ENCODE measurements at places on chromosomes 4 and X. TPM values are rescaled to one million over a fixed set of nuclear protein-coding genes. Genes with fewer than 3 reads are reported as not detected.

GRCh38 chr4:94577136-94577535 lies 125.4 kb downstream of the PDLIM5 start:
- H3K4me3 ChIP-seq, result no peak overlapping the region
- H3K4me1 ChIP-seq, result no peaks in the 10 kb centered on the region
- H3K36me3 ChIP-seq, result peaks cover 18% of the 10 kb centered on the region
- peak; percentile 28 for DNase-seq

DNA sequence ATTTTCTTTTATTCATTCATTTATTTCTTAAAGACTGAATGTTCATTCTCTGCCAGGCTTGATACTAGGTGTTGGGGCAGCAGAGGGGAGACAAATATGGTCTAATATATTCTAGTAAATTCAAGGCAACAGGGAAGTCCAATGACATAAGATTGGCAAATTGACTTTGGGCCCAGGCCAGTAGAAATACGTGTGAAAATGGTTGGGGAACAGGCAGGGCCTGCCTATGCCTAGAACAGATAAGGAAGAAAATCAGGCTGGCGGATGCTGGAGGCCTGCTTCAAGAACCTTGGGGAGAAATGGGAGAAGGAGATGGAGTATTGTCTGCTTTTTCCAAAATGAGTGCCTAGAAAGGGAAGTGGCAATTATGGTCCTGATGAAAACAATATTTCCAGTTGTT lies 108.6 kb downstream of the RTL5 start:
- H3K27me3 ChIP-seq, result peaks cover 91% of the 10 kb centered on the region
- H3K4me1 ChIP-seq, result no peaks in the 10 kb centered on the region
- no peak overlapping the region for H3K4me3 ChIP-seq
- no peaks in the 10 kb centered on the region for H3K36me3 ChIP-seq
- no peak for DNase-seq

DNA sequence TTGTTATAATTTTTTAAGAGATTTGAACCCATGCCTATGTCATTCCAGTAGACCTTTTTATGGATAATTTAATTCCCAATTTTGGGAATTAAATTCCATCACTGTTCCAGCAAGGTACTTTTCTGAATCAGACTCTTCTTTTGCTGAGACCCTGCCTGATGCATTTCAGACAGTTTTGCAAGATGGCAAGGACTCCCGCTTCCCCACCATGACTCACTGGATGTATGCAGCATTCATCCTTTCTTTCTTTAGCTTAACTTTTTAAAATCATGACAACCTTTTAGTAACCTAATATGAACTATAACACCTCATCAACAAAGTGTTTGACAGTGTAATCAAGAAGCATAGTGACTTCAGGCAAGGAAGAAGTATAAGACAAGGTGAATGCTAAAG lies 178.1 kb upstream of the LEF1 start:
- no peaks in the 10 kb centered on the region for H3K27me3 ChIP-seq
- peaks cover 11% of the 10 kb centered on the region for H3K4me1 ChIP-seq
- H3K4me3 ChIP-seq, result no peak overlapping the region
- no peak overlapping the region for H3K27ac ChIP-seq

GRCh38 chrX:9434051-9434550 lies 30.8 kb upstream of the TBL1X start:
- no peak overlapping the region for H3K4me3 ChIP-seq
- H3K27ac ChIP-seq, result no peak overlapping the region
- no peaks in the 10 kb centered on the region for H3K36me3 ChIP-seq

DNA sequence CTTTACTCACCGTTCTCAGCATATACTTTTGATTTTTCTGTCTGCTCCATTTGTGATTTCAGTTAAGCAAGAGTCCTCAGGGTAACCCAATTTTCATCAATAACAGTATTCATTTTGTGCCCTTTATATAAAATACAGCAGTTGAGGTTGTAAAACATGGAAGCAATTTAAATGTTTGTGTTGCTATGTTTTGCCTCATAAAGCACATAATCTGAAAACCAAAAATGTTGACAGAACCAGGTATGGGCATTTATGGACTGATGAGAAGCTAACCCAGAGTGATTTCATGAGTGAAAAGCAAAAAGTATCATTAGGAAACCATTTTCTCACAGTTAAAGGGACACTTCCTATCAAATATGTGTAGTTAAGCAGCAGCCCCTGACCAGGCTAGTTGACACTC lies at the start of gene ASIC5:
Gene ASIC5 (minus strand): TSS at position 101 of the 400 bp plus-strand sequence. CDS start 51 bp downstream, at position 50.
- no peaks in the 10 kb centered on the region for H3K27me3 ChIP-seq
- H3K27ac ChIP-seq, result no peak within 1 kb of the TSS
- no peak within 1 kb of the TSS for H3K4me3 ChIP-seq
- no peaks in the 10 kb centered on the region for H3K4me1 ChIP-seq
- no peaks in the 10 kb centered on the region for H3K36me3 ChIP-seq

GRCh38 chrX:13319953-13320352 lies at the start of gene ATXN3L:
Gene ATXN3L (minus strand): TSS chrX:13320053. CDS start chrX:13319934, 119 bp downstream.
- H3K27ac ChIP-seq, result no peak within 1 kb of the TSS
- DNase-seq, result no peak
- no peaks in the 10 kb centered on the region for H3K36me3 ChIP-seq
- H3K27me3 ChIP-seq, result peaks cover 38% of the 10 kb centered on the region

DNA sequence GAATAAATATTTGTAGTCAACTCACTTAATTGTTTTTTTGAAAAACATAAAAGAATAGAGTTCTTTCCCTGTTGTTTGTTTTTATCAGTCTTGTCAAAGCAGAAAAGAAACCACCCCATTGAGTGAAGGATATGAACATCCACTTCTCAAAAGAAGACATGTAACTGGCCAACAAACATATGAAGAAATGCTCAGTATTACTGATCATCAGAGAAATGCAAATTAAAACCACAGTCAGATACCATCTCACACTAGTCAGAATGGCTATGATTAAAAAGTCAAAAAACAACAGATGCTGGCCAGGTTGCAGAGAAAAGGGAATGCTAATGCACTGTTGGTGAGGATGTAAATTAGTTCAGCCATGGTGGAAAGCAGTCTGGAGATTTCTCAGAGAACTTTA lies 326.1 kb upstream of the EMCN start:
- H3K27me3 ChIP-seq, result no peaks in the 10 kb centered on the region
- no peak overlapping the region for H3K27ac ChIP-seq
- H3K4me3 ChIP-seq, result no peak overlapping the region
- DNase-seq, result no peak
- H3K36me3 ChIP-seq, result no peaks in the 10 kb centered on the region

DNA sequence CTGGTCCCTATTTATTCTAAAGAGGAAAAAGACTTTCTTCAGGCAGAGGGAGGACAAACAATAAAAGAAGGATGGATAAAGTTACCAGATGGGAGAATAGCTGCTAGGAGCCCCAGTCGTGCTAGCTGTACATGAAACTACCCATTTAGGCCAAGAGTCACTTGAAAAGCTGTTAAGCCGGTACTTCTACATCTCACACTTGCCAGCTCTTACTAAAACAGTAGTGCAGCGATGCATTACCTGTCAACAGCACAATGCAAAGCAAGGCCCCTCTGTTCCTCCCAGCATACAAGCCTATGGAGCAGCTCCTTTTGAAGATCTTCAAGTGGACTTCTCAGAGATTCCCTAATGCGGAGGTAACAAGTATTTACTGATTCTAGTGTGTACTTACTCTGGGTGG lies 1138.8 kb downstream of the ARAP2 start:
- H3K4me1 ChIP-seq, result no peaks in the 10 kb centered on the region
- DNase-seq, result no peak
- no peak overlapping the region for H3K27ac ChIP-seq
- H3K27me3 ChIP-seq, result no peaks in the 10 kb centered on the region

GRCh38 chr4:18039113-18039512 lies 17.6 kb upstream of the LCORL start:
- peaks cover 6% of the 10 kb centered on the region for H3K36me3 ChIP-seq
- no peaks in the 10 kb centered on the region for H3K27me3 ChIP-seq
- no peak overlapping the region for H3K27ac ChIP-seq
- peak; percentile 14 for DNase-seq
- H3K4me3 ChIP-seq, result no peak overlapping the region
- peaks cover 13% of the 10 kb centered on the region for H3K4me1 ChIP-seq

GRCh38 chrX:122464341-122464740 lies 719.7 kb upstream of the GRIA3 start:
- H3K4me1 ChIP-seq, result no peaks in the 10 kb centered on the region
- no peaks in the 10 kb centered on the region for H3K36me3 ChIP-seq
- DNase-seq, result no peak
- H3K4me3 ChIP-seq, result no peak overlapping the region
- no peak overlapping the region for H3K27ac ChIP-seq

DNA sequence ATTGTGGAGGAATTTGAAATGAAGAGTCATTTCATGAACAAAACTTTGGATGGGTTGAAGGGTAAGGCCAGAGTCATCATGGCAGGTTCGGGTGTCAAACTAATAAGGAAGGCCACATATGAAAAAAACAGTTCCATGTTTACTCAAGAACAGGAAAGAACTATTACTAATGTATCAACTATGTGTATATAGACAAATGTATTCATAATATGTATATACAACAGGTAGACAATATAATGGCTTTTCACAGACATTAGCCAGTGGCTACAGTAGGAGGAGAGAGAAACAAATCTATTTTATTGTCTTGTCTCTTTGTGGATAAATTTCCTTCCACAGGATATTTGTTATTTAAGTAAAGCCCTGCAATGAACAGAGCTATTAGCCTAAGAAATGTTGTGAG lies 101.1 kb downstream of the CBLL2 start:
- peaks cover 11% of the 10 kb centered on the region for H3K4me1 ChIP-seq
- peaks cover 65% of the 10 kb centered on the region for H3K27me3 ChIP-seq
- H3K36me3 ChIP-seq, result no peaks in the 10 kb centered on the region
- no peak overlapping the region for H3K27ac ChIP-seq

GRCh38 chrX:130497531-130497930 lies 95.7 kb downstream of the RBMX2 start:
- H3K36me3 ChIP-seq, result no peaks in the 10 kb centered on the region
- no peak for DNase-seq
- no peak overlapping the region for H3K27ac ChIP-seq
- no peak overlapping the region for H3K4me3 ChIP-seq

DNA sequence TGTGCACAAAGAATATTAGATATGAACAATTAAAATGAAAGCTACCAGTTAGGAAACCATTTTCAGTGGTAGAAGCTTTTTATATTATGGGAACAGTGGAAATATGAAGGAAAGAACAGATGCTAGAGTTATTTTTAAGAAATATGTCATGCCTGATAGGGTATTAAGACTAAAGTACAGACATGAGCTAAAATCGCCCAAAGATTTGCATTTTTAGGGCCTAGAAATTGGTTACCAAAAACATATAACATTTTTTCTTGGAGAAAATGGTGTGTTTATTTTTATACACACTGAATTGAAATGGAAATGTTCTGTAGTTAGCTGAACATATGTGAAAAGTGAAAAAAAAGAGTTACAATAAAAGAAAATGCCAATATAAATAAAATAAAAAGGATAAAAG lies 441.9 kb downstream of the TLL1 start:
- peaks cover 17% of the 10 kb centered on the region for H3K4me1 ChIP-seq
- DNase-seq, result no peak
- H3K27me3 ChIP-seq, result no peaks in the 10 kb centered on the region

DNA sequence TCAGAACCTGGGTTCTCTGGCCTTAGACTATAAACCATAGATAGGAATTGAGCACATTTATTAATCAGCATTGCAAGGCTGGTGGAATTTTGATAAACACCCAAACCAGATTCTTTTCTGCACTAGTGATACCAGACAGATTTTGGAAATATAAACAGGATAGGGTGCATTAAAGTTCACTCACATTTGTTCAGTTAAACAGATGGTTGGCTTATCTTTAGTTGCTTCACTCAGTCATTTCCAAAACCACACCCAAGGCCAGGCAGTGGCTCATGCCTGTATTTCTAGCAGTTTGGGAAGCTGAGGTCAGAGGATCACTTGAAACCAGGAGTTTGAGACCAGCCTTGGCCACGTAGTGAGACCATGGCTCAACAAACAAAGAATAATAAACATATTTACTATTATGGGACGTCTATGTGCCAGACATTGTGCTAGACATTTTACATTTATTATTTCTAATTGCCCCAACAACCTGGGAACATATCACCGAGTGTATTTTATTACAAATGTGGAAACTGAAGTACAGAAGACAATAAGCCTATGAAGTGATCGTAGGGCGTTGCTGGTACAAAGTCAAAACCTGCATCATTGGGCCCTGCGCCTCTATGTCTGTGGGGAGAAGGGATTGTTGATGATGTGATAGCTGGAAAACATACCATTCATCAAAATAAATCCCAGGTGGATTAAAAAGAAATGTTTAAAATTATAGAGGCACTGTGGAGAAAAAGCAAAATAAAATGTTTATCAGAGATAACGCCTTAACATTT lies 15.0 kb downstream of the ADD1 start:
- H3K27ac ChIP-seq, result peak overlapping the region; percentile 39
- no peak overlapping the region for H3K4me3 ChIP-seq
- DNase-seq, result no peak
- H3K4me1 ChIP-seq, result peaks cover 43% of the 10 kb centered on the region

GRCh38 chr4:142901166-142901662 lies 55.1 kb upstream of the INPP4B start:
- no peak overlapping the region for H3K27ac ChIP-seq
- no peaks in the 10 kb centered on the region for H3K27me3 ChIP-seq
- no peak overlapping the region for H3K4me3 ChIP-seq
- no peaks in the 10 kb centered on the region for H3K36me3 ChIP-seq
- H3K4me1 ChIP-seq, result no peaks in the 10 kb centered on the region

DNA sequence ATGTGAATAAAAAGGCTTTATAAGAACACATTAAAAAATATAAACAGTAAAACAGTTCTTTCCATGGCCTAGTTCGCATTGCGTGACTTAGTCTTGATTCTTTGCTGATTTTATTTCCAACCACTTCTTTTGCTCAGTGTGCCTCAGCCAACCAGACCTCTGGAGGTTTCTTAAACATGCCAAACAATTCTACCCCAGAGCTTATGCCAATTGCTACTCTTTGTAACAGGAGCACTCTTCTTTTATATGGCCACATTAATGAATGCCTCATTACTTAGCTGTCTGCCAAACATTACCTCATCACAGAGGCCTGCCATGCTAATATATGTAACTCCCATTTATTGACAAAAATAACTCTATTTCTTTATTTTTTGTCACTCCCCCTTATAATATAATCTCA lies 202.3 kb downstream of the NDST4 start:
- no peak overlapping the region for H3K4me3 ChIP-seq
- H3K27ac ChIP-seq, result no peak overlapping the region
- H3K36me3 ChIP-seq, result no peaks in the 10 kb centered on the region
- no peaks in the 10 kb centered on the region for H3K4me1 ChIP-seq

- no peak overlapping the region for H3K4me3 ChIP-seq
- H3K36me3 ChIP-seq, result no peaks in the 10 kb centered on the region
- peaks cover 48% of the 10 kb centered on the region for H3K4me1 ChIP-seq
- H3K27me3 ChIP-seq, result no peaks in the 10 kb centered on the region
These were observed 20.4 kb downstream of the USP46 start for GRCh38 chr4:52638717-52639116.

- H3K27ac ChIP-seq, result peak within 1 kb of the TSS; percentile 75
- no peaks in the 10 kb centered on the region for H3K27me3 ChIP-seq
- no peaks in the 10 kb centered on the region for H3K36me3 ChIP-seq
- peak; percentile 79 for DNase-seq
- H3K4me1 ChIP-seq, result peaks cover 6% of the 10 kb centered on the region
These were observed at the start of gene PLXNB3 for GRCh38 chrX:153763989-153764755. Gene PLXNB3 (plus strand): TSS chrX:153764249. CDS start chrX:153765536, 1,287 bp downstream.

MAML3 gene
- 0.89 TPM for total RNA-seq

RAB41 gene
- total RNA-seq, result not detected

POLN gene
- 2.8 TPM for total RNA-seq

ATP8A1 gene
- 0.19 TPM for total RNA-seq

G3BP2 gene
- total RNA-seq, result 179 TPM

EFNB1 gene
- 42.9 TPM for total RNA-seq

RNF128 gene
- total RNA-seq, result 0.17 TPM

GYPA gene
- not detected for total RNA-seq

ABCG2 gene
- total RNA-seq, result 0.12 TPM

FAM236A gene
- not detected for total RNA-seq

S100P gene
- 55.6 TPM for total RNA-seq

OCIAD1 gene
- total RNA-seq, result 224 TPM

LANCL3 gene
- 0.54 TPM for total RNA-seq

ATP2B3 gene
- not detected for total RNA-seq

FGG gene
- total RNA-seq, result 3.2 TPM

Data from MCF 10A (cell line).